ENCODE measurements at places on chromosomes 1 and 21. TPM values are rescaled to one million over a fixed set of nuclear protein-coding genes. Genes with fewer than 3 reads are reported as not detected.

The NES gene
- 126 TPM for total RNA-seq

The PROX1 gene
- 2.8 TPM for total RNA-seq

The CLIC6 gene
- total RNA-seq = 4.7 TPM

The MIXL1 gene
- not detected for total RNA-seq

The IGSF8 gene
- 54.9 TPM for total RNA-seq

The GPR3 gene
- total RNA-seq = 0.71 TPM

The TFF1 gene
- total RNA-seq = not detected

The FCGR2B gene
- 30.2 TPM for total RNA-seq

The ORC1 gene
- 0.45 TPM for total RNA-seq

The C8A gene
- total RNA-seq = not detected

The CPT2 gene
- 10.1 TPM for total RNA-seq

The ATP6V1G3 gene
- total RNA-seq = not detected

The TLCD4 gene
- 27.9 TPM for total RNA-seq

The LDLRAD1 gene
- not detected for total RNA-seq

The VANGL2 gene
- 7.1 TPM for total RNA-seq

The AMY1C gene
- total RNA-seq = not detected

The SLC25A44 gene
- total RNA-seq = 16.3 TPM

The LRRC39 gene
- 1.7 TPM for total RNA-seq

The LEMD1 gene
- total RNA-seq = not detected

The LGR6 gene
- 0.53 TPM for total RNA-seq

The GPR161 gene
- 10.7 TPM for total RNA-seq

The LIN28A gene
- total RNA-seq = not detected

The CA6 gene
- not detected for total RNA-seq

The LMX1A gene
- total RNA-seq = 0.22 TPM

The ASAP3 gene
- total RNA-seq = 109 TPM

The C1QB gene
- 122 TPM for total RNA-seq

The KCND3 gene
- 7.5 TPM for total RNA-seq

Data from sciatic nerve (tissue), 2 donors.